ENCODE measurements at places on chromosomes 6 and 20.

DNA sequence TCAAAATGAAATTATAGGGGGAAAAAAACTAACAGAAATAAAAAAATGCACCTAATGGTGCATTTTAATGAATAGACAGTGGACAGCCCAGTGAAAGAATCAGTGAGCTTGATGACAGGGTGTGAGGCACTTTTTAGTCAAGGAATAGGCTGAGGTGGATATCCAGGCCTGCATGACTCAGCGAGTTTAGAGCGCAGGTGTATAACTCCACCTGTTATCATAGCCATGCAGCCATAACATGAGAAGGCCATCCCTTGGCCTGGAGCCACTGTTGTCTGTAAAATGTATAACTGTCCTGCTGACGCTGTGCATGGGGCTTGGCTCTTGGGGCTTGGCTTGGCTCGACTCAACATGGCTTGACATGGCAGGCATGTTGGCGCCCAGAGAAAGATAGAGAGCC, 331.5 kb upstream of the NOX3 start:
- DNase-seq, result no peak

DNA sequence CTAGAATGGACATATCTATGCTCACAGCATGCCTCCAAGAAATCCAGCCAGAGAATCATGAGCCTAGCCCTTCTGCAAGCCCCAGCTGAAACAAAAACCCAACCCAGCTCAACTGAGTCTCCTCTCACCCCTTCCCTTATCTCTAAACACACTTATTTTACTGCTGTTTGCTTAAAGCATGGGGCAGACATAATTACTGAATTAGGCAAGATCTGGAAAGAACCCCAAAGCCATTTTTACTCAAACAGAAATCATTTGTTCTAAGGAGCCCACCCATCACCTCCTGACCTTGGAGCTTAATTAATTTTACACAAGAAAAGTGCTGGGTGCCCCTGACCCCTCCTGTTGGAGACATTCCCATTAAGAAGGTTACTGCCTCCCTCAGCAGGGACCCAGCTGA, 291.6 kb downstream of the MAFB start:
- DNase-seq, result no peak

DNA sequence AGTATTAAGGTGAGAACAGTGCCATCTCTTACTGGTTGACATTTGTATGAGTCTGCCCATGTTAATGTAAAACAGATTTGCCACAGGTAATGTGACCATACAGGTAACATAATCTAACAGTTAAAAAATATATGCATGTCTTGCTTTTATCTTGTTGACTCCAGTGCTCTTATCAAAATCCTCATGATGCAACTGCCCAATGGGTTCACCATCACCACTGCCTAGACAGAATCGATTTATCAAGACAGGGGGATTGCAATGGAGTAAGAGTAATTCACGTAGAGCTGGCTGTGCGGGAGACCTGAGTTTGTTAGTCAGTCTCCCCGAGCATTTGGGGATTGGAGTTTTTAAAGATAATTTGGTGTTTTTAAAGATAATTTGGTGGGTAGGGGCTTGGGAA, 19.2 kb downstream of the SNX9 start:
- no peak for DNase-seq

DNA sequence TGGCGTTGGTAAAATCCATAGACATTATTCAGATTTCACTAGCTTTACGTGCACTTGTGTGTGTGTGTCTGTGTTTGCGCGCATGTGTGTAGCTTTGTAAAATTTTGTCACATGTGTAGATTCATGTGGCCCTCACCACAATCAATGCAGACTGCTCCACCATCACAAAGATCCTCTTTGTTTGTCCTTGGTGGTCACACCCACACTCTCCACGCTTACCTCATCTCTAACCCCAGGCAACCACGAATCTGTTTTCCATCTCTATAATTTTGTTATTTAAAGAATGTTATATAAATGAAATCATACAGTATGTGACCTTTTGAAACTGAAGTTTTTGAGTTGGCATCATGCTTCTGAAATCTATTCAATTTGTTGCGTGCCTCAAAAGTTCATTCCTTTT, 58.5 kb downstream of the GRM1 start:
- DNase-seq, result no peak

- DNase-seq, result no peak
These were observed 3.8 kb downstream of the SNPH start for GRCh38 chr20:1269850-1270249.

- no peak for DNase-seq
These were observed 468.2 kb upstream of the RUNX2 start for GRCh38 chr6:44859901-44860410.

GRCh38 chr20:2652724-2653555, 508 bp downstream of the NOP56 start:
- no peak for DNase-seq

DNA sequence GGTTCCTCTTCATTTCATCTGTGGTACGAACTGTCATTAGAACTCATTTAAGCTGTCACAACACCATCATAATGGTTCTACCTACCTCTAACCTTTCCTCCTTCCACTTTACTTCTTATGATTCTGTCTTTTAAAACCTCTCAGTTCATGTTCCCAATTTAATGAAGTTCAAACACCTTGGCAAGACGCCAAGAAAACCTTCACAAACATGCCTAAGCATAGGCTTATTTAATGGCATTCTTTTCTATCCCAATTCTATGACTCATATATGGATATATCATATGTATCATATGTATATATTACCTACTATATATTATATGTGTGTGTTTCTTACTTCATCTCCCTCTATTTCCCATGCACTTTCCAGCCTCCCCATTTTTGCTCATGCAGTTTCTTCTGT, 283.4 kb upstream of the TBX18 start:
- DNase-seq, result no peak
